ENCODE measurements at places on chromosomes 13 and 19.

DNA sequence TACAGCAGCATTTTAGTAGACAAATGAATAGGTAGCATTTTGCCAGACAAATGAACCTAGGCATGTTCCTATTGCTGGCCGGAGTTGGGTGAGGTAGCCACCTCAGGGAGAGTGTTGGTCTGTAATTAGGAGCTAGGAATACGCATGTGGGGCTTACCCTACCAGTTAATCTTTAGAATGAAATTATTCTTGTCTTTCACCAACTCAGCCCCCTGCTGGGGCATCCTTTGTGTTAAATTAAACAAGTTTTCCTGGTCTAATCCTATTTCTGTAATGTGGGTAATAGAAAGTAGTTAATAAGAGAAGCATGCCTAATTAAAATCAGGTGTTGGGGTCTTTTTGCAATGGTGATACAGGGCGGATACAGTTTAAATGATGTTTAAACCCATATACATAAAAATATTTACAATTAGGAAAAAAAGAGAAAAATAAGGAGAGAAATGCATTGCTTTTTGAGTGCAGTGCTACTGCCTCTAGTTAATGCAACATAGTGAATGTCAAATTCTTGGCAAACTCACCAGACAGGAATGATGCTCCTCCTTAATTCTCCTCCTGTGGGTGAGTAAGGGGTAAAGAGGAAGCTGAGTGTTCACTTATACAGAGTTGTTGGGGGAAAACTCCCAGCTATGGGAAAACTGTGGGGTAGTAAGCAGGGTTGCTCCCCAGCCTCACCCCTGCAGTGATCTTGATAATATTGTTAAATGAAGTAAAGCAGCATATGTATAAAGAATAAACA, 276.4 kb upstream of the EDNRB start:
- DNase-seq = no peak

DNA sequence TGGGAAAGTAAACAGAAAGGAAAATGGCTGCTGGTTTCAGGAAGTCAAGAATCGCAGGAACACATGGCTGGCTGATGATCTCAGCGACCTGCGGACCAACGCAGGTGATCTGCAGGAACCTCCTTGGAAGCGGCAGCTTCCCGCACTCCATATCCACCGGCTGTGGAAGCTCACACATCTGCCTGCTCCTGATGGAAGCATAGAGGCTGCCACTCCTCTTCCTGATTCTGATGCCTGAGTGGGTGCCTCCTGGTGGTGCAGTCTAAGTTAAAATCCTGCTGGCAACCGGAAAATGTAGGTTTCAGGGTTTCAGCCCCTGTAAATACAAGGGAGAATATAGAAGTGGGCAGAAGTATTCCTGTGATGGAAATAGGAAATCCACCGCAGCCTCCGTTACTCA, 75.5 kb downstream of the TNFSF13B start:
- no peak for DNase-seq

DNA sequence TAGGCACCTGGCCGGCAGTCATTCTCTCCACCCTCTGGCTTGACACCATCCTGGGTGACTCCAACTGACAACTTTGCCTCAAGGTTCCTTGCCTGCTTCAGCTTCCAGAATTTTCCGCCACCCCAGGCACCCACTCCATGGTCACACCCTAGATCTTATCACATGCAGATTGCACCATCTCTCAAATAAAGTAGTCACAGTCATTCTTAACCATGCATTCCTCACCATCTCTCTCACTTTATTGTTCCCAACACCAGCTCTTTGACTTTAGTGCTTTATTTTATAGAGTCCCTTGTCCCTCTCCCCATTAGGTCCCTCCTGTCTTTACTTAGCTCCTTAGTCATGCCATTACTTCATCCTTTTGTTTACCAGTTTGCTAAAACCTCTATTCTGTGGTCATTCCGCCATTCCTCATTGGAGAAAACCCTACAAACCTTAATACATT, 351.7 kb downstream of the SPRY2 start:
- DNase-seq = no peak

- no peak for DNase-seq
These were observed 178.0 kb upstream of the KL start for GRCh38 chr13:32837973-32838927.

- DNase-seq = no peak
These were observed 232.0 kb downstream of the B3GLCT start for GRCh38 chr13:31431722-31432137.

DNA sequence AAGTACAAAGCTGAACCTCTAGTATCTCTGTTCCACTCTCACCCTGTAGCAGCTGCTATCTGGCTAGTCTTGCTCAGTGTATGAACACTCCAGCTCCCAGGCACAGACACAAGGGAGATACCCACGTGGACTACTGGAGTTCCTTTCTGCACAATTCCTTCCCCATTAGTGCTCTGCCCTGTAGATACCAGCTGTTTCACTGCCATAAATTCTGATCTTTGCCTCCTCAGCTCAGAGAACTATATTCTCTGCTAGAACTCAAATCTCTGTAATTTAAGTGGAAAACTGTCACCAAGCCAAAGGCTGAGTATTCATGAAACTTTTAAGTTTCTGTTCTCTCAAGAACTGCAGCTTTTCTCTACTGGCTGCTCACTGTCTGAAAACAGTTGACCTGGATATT, 273.7 kb downstream of the DIAPH3 start:
- no peak for DNase-seq

- no peak for DNase-seq
These were observed 512.2 kb downstream of the LMO7 start for GRCh38 chr13:76148374-76148773.

DNA sequence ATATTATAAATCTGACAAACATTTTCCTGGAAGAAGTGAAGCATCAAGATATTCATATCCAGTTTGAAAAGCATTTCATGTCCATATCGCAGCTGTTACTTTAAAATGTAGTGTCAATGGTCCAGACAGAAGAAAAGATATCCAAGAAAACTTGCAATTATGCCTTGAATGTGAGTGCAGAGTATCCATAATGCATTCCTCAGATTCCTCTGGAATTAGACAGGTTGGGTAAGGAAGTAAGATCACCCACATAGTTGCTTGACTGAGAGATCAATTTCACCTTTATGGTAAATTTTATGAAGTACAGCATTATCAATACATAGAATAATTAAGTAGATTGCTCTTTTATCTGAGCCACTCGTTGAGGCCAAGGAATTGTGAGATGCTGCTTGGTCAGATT, 327.0 kb upstream of the SLITRK5 start:
- DNase-seq = no peak

DNA sequence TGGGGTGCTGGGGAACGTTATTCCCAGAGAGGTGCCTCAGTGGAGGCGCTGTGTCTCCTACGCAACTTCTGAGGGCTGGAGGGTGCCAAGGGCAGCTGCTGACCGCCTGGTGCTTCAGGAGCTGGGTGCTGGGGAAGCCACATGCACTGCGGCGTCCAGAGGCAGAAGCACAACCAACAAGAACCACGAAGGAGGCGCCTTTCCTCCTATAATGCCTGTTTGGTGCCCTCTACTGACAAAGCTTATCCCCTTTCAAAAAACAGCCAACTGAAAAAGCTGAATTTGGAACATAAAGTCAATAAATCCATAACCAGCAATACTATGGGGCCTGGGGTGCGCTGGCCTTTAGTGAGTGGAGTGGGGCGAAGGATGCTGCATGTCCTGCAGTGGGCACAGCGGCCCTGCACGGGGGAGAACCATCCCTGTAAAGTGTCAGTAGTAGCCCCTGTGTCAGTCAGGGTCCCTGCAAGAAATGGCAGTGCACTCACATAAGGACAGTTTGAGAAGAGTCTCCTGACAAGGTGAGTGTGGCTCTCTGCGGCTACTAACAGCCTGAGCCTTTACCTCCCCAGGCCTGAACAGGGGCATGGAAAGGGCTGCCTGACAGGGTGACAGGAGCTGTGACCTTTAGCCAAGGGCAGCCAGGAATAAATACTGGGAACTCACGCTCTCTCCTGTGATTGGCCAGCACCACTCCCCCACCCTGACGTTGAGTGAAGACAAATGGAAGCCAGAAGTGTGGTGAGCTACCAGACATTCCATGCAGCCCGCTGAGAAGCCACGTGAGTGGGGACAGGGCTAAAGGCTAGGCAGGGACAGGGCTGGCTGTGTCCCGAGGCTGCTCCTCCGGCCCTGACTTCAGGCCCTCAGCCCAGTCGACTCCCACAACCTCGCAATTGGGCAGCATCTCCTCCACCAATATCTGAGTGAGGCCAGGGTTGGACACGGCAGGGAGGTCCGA, 4.5 kb upstream of the B3GNT8 start:
- no peak for DNase-seq

GRCh38 chr13:93290503-93290902, 63.9 kb downstream of the GPC6 start:
- DNase-seq = no peak

Measured in activated CD4-positive, CD25-positive, alpha-beta regulatory T cell treated with anti-CD3 and anti-CD28 coated beads, Interleukin-2, amount 50 U/mL, for 16 hours (primary cell).